ENCODE measurements at places on chromosomes 4 and X. TPM values are rescaled to one million over a fixed set of nuclear protein-coding genes. Genes with fewer than 3 reads are reported as not detected.
A peak's percentile ranks its signal among the peaks of the same experiment; 100 is the strongest.

GRCh38 chr4:97153042-97153441, 990.2 kb downstream of the STPG2 start:
- no peak for DNase-seq

DNA sequence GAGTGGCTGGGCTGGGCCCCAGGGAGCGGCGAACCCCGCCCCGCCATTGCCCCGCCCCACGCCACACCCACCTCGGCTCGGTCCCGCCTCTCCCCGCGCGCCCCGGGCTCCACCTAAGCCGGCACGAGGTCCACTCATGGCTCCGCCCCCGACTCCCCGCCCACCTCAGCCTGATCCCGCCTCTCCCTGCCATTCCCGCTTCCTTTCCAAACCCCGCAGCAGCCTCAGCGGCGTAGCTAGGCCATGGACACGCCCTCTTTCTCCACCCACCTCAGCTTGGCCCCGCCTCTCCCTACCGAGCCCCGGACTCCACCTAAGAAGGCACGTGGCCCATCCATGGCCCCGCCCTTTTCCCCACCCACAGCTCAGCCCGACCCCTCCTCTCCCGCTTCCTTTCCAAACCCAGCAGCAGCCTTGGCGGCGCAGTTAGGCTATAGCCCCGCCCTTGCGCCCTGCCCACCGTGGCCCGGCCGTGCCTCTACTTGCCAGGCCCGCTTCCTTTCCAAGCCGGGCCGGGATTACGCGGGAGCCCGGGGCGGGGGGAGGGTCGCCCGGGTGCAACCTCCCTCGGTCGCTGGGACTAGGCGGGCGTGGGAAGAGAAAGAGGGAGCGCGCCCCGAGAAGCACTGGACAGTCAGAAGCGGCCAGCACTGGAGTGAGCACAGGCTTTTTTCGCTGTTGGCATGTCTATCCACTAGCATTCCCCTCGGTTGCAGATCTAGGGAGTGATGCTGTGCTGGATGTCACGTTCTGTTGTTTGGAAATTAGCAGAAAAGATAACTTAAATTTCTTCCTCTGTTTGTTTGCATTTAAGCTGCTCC, at the start of gene RELL1:
Gene RELL1 (minus strand): TSS at position 4 of the 821 bp plus-strand sequence. CDS start 89 bp downstream, outside the sequence.
- DNase-seq: peak; percentile 97

GRCh38 chrX:86322913-86323312, 174.7 kb downstream of the DACH2 start:
- no peak for DNase-seq

- no peak for DNase-seq
These were observed 6.4 kb upstream of the HAUS7 start for GRCh38 chrX:153476666-153477363.

GRCh38 chrX:115606861-115607260, 45.9 kb downstream of the PLS3 start:
- no peak for DNase-seq

DNA sequence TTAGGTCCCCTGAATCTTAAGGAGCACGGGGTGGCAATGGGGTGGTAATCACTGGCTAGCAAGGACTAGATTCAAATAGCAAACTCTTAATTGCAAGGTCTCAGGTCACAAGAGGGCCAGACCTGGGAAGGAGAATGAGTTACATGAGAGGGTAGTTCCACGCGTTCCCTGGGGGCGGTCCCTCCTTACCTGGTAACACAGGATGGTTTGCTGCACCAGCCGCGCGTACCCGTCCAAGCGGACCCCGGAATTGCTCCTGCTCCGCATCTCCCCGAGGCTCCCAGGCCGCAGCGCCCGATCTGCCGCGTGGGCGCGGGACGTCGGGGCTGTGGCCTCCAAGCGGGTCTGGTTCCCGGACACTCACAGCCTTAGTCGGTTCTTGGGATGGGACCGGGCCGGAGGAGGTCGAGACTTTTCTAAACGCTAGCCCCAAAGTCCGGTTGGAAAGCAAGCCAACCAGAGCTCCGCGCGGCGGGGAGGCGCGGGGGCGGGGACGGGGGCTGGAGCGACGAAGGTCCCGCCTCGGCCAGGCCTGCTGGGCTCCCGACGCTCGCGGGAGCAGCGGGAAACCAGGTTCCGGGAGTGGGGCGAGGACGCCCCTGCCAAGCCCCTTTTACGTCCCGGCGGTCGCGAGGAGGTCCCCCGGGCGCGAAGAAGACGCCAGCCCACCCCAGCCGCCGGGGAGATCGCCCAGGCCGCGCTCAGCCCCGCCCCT, at the start of gene PHKA2:
Gene PHKA2 (minus strand): TSS at position 449 of the 715 bp plus-strand sequence. CDS start 182 bp downstream, at position 267.
- no peak for DNase-seq

GRCh38 chr4:1047106-1047975, 35.9 kb downstream of the FGFRL1 start:
- no peak for DNase-seq

- DNase-seq: peak; percentile 48
These were observed 104.6 kb downstream of the TMEM144 start for GRCh38 chr4:158314756-158315487.

The GPC3 gene
- total RNA-seq: not detected

The EREG gene
- total RNA-seq: 4.0 TPM

All from glomerular endothelial cell (primary cell).